ENCODE measurements at places on chromosomes 12 and 14.

DNA sequence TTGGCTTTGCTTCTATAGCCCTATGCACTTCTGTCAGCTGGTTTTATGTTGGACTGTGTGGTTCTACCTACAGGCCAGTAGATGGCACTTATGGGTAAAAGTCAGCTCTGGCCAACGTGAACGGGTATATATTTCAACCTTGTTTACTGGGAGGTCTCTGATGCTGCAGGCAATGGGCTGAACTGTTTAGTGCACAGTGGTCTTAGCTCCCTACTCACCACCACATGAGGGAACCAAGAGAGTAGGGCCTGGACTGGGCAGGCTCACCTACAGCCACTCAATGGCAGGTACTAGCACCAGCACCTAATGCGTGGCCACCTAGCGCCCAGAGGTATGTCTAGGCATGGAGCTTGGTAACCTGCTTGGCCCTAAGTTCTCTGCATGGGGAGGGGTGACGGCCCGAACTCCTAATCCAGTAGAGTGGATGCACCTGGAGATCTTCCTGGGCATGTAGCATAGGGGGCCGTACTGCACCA lies 481.8 kb downstream of the TMEM117 start:
- DNase-seq = no peak

DNA sequence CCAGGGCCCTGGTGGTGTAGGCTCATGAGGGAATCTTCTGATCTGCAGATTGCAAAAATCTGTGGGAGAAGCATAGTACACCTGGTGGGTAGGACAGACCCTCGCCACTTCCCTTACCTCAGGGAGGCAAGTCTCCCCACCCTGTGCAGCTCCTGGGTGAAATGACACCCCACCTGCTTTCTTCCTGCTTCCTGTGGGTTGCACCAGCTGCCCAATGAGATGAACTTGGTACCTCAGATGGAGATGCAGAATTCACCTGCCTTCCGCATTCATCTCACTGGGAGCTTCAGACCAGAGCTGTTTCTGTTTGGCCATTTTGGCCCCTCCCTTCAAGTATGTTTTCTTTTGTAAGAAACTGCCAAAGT lies 4.7 kb downstream of the CLEC2D start:
- DNase-seq = no peak

DNA sequence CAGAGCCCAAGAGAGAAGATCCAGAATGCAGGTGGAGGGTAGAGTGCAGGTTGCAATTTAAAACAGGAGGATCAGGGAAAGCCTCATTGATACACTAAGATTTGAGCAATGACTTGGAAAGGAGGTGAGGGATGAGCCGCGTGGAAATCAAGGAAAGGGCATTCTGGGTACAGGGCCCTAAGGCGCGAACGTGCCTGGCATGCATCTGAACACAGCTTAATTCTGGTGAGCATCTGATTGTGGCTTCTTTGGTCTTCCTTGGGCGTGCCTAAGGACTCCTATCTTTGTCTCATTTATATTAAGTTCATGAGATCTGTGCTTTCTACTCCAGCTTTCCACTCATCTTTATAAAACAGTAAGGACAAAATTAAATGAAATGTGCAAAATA lies 79.3 kb downstream of the NTF3 start:
- DNase-seq = no peak

- no peak for DNase-seq
These were observed 45.6 kb downstream of the SCAF11 start for GRCh38 chr12:45944771-45945170.

DNA sequence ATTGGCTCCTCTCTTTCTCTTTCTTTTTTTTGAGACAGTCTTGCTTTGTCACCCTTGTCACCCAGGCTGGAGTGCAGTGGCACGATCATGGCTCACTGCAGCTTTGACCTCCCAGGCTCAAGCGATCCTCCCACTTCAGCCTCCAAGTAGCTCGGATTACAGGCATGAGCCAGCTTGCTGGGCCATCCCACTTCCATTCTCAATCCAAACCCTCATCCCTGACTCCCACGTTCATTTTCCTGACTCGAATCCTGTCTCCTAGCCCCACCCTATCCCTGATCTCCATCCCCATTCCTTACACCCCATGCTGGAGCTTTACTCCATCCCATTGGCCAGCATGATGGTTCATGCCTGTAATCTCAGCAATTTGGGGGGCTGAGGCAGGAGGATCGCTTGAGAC lies 7.8 kb downstream of the SPRYD4 start:
- no peak for DNase-seq

DNA sequence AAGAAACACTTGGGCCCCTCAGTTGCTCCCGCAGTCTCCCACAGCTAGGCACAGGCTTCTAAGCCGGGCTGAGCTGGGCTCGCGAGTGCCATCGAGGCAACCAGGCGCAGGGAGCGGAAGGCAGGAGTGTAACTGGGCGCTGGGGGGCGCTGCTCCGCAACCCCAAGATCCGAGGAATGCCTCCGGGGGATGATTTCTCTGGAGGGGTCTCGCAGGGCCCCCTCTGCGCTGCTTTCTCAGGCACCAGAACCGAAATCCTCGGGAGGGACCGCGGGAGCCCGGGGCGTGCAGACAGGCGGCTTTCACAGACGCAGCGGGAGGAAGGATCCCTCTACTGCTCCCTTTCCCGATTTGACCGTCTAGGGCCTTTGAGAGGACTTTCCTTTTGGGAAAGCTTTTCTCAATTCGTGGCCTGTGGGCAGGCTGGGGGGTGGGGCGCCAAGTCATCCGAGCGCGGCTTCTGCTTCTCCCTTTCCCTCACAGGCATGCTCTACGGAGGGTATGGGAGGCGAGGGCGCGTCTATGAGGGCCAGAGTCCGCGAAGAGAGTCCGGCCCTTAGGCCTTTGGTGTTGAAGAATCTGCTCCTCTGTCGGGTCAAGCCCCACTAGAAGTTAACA lies 4.3 kb upstream of the NKX2-1 start:
- no peak for DNase-seq

DNA sequence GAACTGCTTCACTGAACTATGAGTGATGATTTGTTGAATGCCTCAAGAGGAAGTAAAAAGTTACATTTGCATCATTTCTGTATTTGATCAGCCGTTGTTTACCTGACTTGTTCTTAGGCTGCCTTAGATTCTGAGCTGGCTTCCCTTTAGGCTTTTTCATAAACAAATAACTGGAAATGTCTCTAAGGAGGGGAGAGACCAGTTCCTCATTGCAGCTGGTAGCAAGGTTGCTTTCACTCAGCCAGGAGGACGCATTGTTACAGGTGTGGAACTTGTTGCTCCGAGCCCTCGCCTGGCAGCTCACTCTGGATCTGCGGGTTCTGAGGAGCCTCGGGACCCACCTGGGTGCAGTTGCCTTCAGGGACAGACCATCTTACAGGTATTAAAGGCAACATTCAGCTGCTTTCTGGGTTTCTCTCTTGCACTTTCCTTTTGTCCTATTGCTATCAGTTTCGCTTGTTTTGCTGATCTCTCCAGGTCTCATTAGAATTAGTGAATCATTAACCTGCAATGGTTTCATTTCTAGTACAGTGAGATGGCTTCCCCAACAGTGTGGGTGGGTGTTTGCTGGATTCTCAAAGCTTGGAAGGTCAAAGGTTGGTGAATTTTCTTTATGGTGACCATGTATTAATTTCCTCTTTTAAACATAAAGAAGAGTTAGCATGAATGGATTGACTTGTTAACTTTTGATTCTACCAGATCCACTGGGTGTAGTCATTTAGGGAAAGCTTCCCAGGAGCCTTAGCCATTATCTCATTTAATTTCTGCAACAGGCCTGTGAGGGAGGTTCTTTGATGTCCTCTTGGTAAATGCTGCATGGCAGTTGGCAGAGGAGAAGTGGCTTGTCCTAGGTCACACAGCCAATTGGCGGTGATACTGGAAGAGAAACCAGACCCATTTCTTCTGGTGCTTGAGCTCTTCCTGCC lies at the start of gene PLEKHG7:
Gene PLEKHG7, plus strand, starts transcription at position 236 of the 926 bp plus-strand sequence. CDS start 3,643 bp downstream, outside the sequence.
- DNase-seq = peak; percentile 47

DNA sequence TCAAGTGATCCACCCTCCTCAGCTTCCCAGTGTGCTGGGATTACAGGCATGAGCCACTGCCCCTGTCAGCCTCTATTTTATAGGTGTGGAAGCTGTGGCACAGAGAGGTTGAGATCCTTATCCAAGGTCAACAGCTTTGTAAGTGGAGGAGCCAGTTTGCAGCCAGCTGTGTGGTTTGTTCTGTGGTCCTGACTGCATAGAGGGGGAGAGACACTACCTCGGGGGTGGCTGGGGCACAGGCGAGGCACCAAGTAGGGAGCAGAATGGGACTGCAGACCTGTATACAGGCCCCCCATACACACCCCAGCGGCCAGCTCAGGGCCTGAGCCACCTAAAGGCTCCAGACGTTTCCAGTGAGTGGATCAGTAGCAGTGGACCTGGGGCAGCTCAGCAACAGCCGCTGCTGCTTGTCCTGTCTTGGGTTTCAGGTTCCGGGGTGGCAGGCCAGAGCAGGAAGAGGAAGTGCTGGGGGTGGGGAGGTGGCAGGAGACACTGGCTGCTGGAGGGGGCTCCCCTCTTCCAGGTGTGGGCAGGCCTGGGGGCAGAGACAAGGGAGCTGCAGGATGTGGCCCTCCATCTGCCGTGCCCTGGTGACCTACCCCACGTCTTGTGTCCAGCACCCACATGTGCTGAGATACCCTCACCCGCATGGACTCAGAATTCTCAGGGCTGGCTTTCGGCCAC lies 11.0 kb downstream of the ORAI1 start:
- peak; percentile 52 for DNase-seq

GRCh38 chr14:95361373-95362137 lies 41.8 kb upstream of the CLMN start:
- peak; percentile 37 for DNase-seq

GRCh38 chr12:10366875-10367274 lies 23.0 kb downstream of the KLRK1 start:
- no peak for DNase-seq

- DNase-seq = no peak
These were observed 4.0 kb upstream of the TESPA1 start for GRCh38 chr12:54988402-54989054.

DNA sequence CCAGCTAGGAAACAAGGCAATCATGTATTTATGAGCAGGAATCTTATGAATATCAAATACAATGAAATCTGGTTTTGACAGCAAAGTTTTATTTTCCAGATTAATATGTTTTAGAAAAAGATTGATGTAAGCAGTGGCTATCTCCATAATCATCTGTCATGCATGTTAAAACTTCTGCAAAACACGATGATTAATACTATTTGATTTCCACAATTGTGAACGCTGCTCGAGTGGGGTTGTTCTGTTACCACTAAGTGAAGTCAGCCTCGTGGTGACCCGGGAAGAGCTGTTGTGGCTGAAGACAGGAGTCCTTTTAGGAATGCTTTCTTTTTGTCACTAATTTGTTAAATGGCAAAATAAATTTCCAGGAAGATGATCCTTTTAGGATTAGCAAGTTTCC lies 9.4 kb downstream of the CFAP251 start:
- DNase-seq = peak; percentile 68

DNA sequence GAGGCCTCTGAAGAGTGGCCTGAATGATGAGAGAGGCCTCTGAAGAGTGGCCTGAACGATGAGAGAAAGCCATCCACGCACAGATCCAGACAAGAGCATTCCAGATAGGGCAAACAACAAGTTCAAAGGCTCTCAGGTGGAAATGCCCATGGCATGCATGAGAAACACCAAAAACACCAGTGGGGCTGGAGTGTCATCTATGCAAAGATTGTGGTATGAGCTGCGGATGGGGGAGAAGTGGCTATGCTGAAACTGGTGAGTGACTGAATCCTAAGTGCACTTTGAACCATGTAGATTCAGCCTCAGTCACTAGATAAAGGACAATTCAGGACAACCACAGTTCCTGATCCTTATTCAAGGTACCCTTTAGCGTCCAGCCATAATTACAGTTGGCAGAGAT lies 79.4 kb upstream of the GZMB start:
- DNase-seq = no peak

DNA sequence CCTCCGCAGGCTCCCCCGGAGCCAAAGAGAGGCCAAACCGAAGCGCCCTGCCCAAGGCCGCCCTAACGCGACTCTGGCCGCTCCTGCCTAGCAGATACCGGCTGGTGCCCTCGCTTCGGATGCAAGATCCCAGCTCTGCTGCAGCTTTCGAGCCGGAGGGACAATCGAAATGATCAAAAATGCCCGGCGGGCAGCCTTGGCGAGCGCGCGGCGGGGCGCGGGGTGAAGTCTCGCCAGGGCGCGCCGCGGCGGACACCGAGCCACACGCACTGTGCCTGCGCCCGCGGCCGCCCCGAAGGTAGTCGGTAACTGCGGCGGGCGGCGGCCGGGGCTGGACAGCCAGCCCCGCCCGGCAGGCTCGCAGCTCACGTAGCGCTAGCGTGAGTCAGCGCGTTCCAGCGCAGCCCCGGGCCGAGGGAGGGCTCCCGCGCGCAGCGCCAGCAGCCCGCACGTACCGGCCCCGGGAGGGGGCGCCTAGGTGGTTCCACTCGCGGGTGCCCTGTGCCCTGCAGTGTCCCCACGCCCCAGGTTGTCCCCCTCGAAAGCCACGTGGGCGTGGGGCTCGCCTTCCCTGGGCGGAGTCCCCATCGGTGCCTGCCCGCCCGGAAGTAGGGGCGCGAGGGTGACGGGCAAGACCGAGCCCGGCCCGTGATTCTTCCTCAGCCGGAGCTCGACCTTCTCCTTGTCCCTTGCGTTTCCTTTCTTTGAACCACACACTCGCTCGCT lies 109.2 kb upstream of the EGLN3 start:
- DNase-seq = peak; percentile 76

All from inflammatory macrophage treated with lipopolysaccharide for 4 hours (primary cell).